ENCODE measurements at places on chromosomes 12 and 14.

- H3K27me3 ChIP-seq: no peaks in the 10 kb centered on the region
- H3K4me3 ChIP-seq: no peak overlapping the region
- peaks cover 9% of the 10 kb centered on the region for H3K36me3 ChIP-seq
- DNase-seq: peak; percentile 33
- H3K27ac ChIP-seq: peak overlapping the region; percentile 80
Measured at GRCh38 chr12:96236221-96236822, 42.1 kb downstream of the ELK3 start.

GRCh38 chr12:75766263-75767160 lies 255.1 kb upstream of the KRR1 start:
- no peaks in the 10 kb centered on the region for H3K4me1 ChIP-seq
- no peak overlapping the region for H3K4me3 ChIP-seq
- H3K36me3 ChIP-seq: no peaks in the 10 kb centered on the region
- no peak for DNase-seq
- peaks cover 14% of the 10 kb centered on the region for H3K27me3 ChIP-seq

- no peak for DNase-seq
- H3K4me3 ChIP-seq: no peak overlapping the region
- H3K36me3 ChIP-seq: peaks cover 66% of the 10 kb centered on the region
- peak overlapping the region; percentile 80 for H3K27ac ChIP-seq
- peaks cover 84% of the 10 kb centered on the region for H3K4me1 ChIP-seq
Measured at GRCh38 chr12:66160704-66161103, 9.1 kb downstream of the TMBIM4 start.

DNA sequence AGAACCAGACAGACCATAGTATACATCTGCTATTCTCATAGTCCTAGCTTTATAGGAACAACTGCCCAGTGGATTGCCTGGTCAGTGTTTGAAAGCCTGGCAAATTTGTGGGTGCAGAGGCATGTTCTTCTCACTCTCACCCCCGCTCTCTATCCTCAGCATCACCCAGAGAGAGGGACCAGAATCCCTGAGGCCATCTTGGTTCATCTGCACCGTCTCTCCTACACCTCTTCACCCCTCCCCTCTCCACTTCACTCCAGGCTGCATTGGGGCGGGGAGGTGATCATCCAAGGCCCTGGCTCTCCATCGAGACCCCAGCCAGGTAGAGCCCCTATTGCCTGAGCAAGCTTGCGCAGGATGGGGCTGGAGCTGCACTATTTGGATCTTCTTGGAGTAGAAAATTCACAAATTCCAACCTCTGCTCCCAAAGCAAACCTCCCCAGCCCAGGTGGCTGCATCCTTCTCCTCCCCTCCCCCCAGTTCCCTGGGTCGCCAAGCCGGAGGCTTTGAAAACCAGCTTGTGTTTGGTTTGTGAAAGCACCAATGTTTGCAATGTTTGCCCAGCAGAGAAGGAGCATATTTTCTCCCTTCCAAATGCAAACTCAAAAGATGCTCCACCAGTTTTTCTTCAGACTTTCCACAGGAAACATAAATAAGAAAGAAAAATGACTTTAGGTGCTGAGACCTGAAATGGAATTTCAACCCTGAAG lies 18.6 kb upstream of the COL2A1 start:
- H3K4me3 ChIP-seq: no peak overlapping the region
- no peaks in the 10 kb centered on the region for H3K36me3 ChIP-seq
- peaks cover 21% of the 10 kb centered on the region for H3K27me3 ChIP-seq
- no peaks in the 10 kb centered on the region for H3K4me1 ChIP-seq
- H3K27ac ChIP-seq: no peak overlapping the region
- no peak for DNase-seq

DNA sequence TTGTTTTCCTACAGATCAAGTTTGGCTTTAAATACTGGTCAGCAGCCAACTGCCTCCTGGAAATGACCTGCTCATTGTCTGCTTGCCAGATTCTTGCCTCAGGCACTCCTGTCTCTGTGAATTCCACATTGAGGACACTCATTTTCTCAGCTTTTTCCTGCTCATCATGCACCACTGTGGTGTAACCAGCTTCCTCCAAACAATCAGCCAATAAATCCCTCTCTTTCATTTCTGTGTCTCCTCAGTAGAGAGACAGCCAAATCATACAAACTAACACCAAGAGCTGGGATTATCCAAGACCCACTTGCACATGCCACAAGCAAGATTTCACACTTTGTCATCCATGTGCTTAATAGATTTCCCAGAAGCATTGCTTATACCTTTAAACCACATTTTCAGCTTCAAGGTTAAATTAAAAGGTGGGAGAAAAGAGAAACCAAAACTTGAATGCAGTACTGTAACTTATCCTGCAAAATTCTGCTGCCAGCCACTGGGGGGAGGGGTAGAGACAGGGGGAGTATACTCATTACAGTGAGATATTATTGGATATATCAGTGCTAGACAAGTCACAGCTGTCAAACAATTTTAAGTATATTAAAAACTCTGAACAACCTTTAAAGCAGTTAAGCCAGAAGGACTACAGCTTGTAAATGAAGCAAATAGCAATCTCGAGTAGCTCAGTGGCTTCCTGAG lies 105.0 kb downstream of the PPP2R5E start:
- no peak overlapping the region for H3K4me3 ChIP-seq
- H3K36me3 ChIP-seq: peaks cover 11% of the 10 kb centered on the region
- peaks cover 61% of the 10 kb centered on the region for H3K4me1 ChIP-seq
- no peaks in the 10 kb centered on the region for H3K27me3 ChIP-seq
- H3K27ac ChIP-seq: peak overlapping the region; percentile 55
- DNase-seq: no peak

DNA sequence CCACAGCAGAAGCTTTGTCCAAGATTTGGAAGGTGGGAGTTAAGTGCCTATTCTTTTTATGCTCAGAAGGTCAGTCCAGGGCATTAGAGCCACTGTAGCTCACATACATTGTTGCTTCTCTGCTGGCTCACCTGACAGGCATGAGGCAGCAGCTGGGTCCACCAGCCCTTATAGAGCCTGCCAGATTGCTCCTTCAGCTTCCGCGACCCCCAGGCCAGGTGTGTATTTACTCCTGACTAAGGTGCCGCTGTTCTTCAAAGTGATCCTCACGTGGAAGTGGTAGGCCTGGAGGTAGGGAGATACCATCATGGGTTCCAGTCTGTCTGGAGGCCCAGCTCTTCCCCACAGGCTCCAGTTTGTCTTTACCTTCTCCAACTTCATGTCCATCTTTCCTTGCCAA lies 17.5 kb upstream of the CPM start:
- no peak for DNase-seq
- no peak overlapping the region for H3K27ac ChIP-seq
- no peaks in the 10 kb centered on the region for H3K27me3 ChIP-seq

DNA sequence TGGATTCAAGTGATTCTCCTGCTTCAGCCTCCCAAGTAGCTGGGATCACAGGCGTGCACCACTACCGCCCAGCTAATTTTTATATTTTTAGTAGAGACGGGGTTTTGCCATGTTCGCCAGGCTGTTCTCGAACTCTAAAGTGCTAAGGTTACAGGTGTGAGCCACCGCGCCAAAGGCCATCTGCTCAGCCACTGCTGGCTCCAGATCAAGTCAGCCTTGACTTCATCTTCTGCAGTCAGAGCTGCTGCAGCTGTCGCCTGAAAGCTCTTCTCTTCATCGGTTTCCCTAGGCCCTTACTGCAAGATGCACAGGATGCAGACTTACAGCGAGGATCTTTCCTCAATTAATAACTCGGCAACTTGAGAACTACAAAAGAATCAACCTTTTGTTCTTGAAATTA lies 66.8 kb downstream of the CLIP1 start:
- no peaks in the 10 kb centered on the region for H3K4me1 ChIP-seq
- peaks cover 9% of the 10 kb centered on the region for H3K36me3 ChIP-seq
- H3K4me3 ChIP-seq: no peak overlapping the region
- H3K27ac ChIP-seq: no peak overlapping the region

DNA sequence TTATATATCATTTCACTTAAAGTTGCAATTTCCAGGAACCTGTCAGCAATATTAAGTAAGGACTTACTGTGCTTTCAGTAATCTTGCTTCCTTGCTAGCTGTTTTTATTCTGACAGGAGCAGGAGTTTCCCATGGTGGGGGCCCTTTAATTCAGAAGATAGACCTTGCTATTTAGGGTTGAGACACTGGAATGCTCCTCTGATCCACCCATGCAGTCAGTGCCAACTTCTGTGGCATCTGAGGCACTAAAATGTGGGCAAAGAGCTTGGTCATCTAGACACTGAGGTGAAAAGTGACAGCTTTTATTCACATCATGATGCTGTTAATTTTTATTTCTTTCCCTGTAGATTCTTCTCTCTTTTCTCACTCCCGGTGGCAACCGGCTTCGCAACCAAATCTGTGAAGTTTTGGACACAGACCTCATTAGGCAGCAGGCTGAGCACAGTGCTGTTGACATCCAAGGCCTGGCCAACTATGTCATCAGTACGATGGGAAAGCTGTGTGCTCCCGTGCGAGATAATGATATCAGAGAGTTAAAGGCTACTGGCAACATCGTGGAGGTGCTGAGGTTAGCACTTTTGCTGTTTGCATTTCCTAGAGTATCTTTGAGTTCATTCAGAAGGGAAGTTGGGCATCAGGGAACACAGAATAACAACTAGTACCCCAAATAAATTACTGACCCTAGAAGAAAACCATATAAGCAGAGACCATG lies 18.8 kb downstream of the TCP11L2 start:
- H3K4me1 ChIP-seq: peaks cover 19% of the 10 kb centered on the region
- peaks cover 92% of the 10 kb centered on the region for H3K36me3 ChIP-seq
- no peak overlapping the region for H3K4me3 ChIP-seq
- no peak for DNase-seq
- H3K27ac ChIP-seq: no peak overlapping the region

Measured in naive thymus-derived CD8-positive, alpha-beta T cell (primary cell).